ENCODE measurements at places on chromosomes 5 and 9.
A peak's percentile ranks its signal among the peaks of the same experiment; 100 is the strongest.

DNA sequence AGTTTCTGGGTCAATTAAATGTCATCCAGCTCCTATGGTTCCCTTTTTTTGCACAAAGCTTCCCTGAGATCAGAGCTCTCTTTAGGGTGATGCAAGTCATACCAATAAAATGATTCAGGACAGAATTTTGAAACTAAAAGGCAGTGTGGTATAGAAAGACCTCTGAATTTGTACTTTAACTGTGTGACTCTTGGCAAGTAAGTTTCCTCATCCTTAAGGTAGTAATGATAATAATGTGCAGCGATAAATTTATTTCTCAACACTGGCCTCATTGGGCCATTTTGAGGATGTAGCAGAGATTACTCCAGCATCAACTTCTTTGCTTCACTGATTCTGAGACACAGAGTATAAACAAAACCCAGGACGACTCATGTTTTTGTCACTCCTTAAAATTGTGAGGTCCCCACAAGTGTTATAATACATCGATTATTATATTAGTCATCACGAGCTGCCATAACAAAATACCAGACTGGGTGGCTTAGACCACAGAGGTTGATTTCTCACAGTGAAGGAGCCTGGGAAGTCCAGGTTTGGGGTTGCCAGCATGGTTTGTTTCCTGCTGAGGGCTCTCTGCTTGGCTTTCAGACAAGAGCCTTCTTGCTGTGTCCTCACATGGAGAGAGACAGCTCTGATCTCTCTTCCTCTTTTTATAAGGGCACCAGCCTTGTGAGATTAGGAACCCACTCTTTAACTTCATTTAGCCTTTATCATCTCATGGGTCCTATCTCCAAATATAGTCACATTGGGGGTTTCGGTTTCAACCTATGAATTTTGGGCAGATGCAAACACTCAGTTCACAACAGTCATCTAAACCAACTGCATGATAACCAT lies 293.0 kb downstream of the ZNF608 start:
- peak; percentile 65 for DNase-seq

- DNase-seq: peak; percentile 8
Observed at GRCh38 chr5:146947181-146947941, 68.8 kb upstream of the PPP2R2B start.

GRCh38 chr5:170220191-170220590 lies 12.6 kb upstream of the C5orf58 start:
- DNase-seq: peak; percentile 66

GRCh38 chr5:116428966-116429365 lies 145.7 kb downstream of the SEMA6A start:
- no peak for DNase-seq

- DNase-seq: peak; percentile 27
Observed at GRCh38 chr9:70159630-70160029, 99.1 kb upstream of the SMC5 start.

GRCh38 chr5:109469896-109470662 lies 60.3 kb upstream of the PJA2 start:
- no peak for DNase-seq

DNA sequence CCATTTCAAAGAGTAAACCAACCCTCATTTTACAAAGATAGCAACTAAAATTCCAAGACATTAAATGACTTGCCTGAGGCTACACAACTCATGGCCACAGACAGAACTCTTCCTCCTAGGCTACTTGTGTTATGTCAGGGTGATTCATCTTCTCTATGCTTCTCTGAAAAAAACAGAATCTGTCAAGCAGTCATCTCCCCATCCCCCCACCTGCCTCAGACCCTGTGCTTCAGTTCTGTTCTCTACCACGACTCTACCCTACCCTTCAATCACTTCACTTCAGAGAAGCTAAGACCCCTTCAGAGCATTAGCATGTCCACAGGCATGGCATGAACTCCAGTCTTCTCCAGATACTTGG lies 277.7 kb upstream of the PTGER4 start:
- no peak for DNase-seq

DNA sequence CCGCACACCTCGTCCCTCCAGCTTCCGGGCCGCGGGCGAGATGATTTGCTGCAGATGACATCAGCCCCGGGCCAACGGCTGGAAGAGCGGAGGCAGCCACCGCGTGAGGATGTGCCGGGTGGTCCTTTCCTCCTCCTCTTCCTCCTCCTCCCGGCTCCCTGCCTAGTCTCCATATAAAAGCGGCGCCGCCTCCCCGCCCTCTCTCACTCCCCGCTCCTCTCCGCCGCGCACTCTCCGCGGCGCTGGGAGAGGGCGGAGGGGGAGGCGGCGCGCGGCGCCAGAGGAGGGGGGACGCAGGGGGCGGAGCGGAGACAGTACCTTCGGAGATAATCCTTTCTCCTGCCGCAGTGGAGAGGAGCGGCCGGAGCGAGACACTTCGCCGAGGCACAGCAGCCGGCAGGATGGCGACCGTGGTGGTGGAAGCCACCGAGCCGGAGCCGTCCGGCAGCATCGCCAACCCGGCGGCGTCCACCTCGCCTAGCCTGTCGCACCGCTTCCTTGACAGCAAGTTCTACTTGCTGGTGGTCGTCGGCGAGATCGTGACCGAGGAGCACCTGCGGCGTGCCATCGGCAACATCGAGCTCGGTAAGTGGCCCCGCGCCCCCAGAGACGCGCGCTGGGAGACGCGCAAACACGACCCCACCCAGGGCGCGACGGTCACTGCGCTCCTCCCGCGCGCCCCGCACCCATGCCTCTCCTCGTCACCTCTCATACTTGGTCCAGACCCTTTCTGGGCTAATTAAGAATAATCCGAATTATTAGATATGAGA lies at the start of gene MAP1B:
Gene MAP1B, plus strand, starts transcription at position 345 of the 770 bp plus-strand sequence. Its CDS starts 57 bp downstream, at position 402.
- peak; percentile 73 for DNase-seq

- no peak for DNase-seq
Observed at GRCh38 chr9:131273856-131274673, 2.2 kb downstream of the FAM78A start.

GRCh38 chr5:34919077-34919476 lies 3.6 kb downstream of the BRIX1 start:
- peak; percentile 28 for DNase-seq

DNA sequence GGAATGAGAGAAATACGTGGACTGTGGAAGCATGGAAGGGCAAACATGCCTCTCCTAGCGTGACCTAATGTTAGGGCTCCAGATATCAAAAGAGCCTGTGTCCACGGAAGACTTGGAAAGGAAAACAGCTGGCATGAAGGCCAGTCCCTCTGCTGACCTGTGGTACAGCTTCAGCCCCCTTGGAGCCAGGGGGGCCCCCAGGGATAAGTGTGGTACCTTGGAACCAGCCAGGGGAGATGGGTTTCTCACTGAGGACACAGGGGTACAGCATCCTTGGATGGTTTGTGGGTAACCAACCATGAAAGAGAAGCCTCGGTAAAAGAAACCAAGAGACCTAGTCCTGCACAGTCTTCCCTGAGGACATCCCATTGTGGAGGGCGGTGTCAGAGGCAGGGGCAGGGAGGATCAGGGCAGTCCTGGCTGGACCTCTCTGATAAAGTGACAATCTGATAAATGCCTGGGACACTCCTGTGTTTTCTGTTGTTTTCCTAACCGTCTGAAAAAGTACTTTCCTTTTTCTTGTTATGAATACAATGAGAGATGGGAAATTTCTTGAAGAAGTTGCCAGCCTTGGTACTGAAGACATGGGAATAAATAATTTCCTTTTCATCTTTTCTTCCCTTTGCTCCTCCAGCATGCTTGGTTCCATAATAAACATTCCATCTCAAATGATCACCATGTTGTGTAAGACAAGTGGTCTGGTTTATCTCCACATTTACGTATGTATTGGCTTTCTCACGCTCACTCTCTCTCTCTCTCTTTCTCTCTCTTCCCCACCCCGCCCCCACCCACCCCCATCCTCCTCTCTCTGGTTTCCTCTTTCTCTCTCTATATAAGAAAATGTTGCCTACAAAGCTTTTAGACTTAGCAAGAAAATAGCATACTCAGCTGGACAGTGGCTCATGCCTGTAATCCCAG lies 102.1 kb downstream of the SUSD1 start:
- peak; percentile 99 for DNase-seq

GRCh38 chr9:83334320-83334719 lies 203.9 kb downstream of the FRMD3 start:
- DNase-seq: peak; percentile 56

GRCh38 chr9:32899181-32899580 lies 102.2 kb downstream of the APTX start:
- DNase-seq: no peak

GRCh38 chr9:16246785-16247184 lies 623.7 kb downstream of the BNC2 start:
- DNase-seq: no peak

- no peak for DNase-seq
Observed at GRCh38 chr5:151663617-151664293, 23.0 kb downstream of the SPARC start.

GRCh38 chr9:124780757-124781151 lies 3.8 kb downstream of the OLFML2A start:
- DNase-seq: no peak

DNA sequence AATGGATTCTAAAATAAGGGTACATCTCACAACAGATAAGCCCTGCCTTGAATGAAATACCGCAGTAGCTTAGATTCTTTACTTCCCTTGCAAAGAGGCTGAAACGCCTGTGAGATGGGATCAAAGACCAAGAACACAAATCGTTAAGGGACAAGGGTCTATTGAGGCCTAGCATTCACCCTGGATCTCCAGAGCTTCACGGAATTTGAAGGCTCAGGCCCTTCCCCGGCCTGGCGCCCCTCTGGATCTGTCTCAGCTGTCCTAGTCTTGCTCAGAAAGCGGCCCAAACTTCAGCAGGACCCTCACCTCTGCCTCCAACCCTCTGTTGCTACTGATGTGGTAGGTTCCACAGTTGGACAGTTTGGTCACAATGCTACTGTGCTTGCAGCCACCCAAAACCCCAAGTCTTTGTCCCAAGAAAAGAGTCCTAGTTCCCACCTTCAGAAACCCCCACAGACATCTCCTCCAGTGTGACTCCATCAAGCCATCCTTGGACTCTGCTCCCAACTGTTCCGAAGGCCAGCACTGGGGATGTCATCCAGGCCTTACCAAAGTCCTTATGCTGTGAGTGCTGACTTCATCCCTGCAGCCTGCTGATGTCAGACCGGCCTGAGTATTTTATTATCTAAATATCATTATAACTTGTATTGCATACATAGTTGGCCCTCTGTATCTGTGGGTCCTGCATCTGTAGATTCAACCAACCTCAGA lies 9.4 kb downstream of the CORO2A start:
- no peak for DNase-seq

DNA sequence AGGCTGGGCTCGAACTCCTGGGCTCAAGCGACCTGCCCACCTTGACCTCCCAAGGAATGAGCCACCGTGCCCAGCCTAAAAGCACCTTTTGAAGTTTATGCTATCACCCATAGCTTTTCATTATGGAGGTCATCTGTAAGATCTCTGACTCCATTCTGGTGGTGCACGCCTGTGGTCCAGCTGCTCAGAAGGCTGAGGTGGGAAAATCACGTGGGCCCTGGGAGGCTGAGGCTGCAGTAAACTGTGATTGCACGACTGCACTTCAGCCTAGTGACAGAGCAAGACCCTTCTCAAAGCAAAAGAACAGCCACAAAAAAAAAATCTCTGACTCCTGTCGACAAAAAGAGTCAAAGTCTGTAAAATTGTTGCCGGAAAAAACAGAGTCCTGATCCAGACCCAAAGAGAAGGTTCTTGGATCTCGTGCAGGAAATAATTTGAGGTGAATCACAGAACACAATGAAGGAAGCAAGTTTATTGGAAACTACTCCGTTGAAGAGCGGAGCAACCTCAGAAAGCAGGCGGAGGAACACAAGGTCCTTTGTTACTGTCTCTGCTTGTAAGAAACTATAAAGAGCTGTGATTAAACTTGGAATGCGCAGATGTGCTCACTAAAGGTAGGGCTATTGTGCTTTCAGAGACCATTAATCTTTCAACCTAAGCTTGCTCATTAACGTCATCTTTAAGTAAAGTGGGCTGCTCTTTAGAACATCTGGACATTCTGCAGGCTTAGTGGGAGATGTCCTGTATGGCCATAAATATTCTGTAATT lies 2.0 kb upstream of the HAUS6 start:
- DNase-seq: no peak

GRCh38 chr5:169356811-169357210 lies 55.9 kb upstream of the SLIT3 start:
- DNase-seq: no peak

DNA sequence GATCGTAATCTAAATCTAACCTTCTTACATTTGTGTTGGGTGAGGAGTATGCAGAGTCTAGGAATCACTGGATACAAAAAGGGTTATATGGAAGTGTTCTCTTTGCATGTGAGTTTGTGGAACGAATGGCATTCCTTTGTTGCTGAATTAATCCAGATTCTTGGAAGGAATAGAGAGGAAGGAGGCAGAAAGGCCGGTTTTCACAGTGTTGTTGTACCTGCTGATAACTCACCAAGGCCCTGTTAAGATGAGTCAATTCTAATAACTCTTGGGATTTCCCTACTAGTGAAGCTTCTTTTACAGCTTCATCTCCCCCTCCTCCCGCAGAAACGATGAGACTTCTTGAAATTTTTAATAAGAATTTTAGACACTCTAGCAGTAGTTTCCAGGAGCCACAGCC lies 84.0 kb downstream of the ZSWIM6 start:
- no peak for DNase-seq

GRCh38 chr9:14661421-14662059 lies 31.7 kb downstream of the ZDHHC21 start:
- peak; percentile 41 for DNase-seq

DNA sequence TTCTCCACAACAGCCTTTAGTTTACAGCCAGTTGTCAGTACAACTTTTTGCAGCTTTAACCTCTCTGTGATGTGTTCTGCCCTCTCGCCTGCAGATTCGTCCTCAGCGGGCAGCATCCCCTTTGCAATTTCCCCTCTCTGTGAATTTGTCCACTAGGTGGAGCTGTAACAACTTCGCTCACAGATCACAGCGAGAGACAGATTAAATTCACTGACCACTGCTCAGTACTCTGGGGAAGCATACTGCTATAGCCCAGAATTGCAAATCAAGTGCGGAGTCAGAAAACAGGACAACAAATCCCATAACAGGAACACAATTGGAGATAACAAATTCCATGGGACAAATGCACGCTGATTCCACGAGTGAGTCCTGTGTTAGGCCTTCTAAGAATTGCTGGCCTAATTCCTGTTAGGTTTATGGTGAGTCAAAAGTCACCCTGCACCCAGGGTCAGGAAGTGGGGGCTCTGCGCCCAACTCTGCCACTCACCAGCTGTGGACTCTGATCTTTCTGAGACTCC lies 2124.9 kb downstream of the MAT2B start:
- DNase-seq: peak; percentile 78

- no peak for DNase-seq
Observed at GRCh38 chr5:119879446-119879845, 250.1 kb downstream of the FAM170A start.

GRCh38 chr9:88915916-88916315 lies 75.4 kb upstream of the S1PR3 start:
- DNase-seq: no peak

- DNase-seq: peak; percentile 76
Observed at GRCh38 chr9:110623462-110624025, 44.0 kb upstream of the SVEP1 start.

DNA sequence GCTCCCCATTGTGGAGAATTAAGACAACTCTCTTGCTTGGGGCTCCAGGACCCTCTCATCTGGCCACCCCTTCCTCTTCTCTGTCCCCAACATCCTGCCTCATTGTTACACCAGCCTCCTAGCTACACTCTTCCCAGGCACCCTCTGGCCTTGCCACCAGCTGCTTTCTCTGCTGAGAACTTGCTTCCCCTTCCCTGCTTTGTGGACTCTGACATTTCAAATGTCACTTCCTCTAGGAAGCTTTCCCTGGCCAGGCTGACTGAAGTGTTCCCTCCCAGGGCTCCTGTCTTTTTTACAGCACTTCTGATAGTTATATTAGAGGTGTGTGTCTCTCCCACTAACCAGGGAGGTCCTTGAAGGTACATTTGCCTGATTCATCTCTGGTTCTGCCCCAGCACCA lies 194.0 kb upstream of the KLF4 start:
- DNase-seq: no peak

Measured in mesenchymal stem cell (in vitro differentiated cells and primary cell).